ENCODE measurements at places on chromosomes 16 and 17.

DNA sequence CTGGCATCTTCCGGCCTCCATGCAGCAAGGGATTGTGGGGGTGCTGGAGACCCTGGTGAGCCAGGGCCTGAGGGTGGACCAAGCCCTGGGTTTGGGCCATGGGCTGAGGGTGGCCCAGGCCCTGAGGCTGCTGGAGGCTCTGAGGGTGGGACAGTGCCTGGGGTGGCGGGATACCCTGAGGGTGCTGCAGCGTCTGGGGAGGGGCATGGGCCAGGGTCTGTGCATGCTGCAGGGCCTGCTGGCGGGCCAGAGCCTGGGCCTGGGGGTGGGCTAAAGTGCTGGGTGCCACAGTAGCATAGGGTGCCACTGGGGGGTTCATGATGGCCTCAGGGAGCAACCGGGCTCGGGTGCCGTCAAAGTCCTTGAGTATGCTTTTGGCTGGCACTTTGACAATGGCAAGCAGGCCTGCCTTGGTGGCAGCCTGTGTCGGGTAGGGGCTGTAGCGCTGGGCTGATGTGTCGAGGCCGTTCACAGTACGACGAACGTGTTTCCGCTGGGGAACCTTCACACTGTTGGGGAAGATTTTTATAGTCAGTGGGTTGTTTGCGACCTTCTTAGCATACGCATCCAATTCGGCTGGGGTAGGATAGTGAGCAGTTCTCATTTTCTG lies 15.6 kb downstream of the TRAF4 start:
- no peak for DNase-seq

DNA sequence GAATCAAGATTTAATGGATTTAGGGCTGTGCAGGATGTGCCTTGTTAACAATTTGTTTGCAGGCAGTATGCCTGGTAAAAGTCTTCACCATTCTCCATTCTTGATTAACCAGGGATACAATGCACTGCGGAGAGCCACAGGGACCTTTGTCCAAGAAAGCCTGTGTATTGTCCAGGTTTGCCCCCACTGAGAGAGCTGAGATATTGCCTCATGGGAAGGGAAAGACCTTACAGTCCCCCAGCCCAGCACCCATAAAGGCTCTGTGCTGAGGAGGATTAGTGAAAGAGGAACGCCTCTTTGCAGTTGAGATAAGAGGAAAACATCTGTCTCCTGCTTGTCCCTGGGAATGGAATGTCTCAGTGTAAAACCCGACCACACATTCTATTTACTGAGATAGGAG lies 2169.6 kb downstream of the TP53TG3F start:
- no peak for DNase-seq

- DNase-seq = no peak
Measured at GRCh38 chr17:51035431-51035830, 85.2 kb downstream of the SPAG9 start.

- peak; percentile 65 for DNase-seq
Measured at GRCh38 chr16:90008708-90009145, 10.5 kb downstream of the DBNDD1 start.

GRCh38 chr17:1162116-1162855 lies 17.5 kb downstream of the ABR start:
- no peak for DNase-seq

Measured in stimulated activated CD4-positive, alpha-beta T cell treated with anti-CD3 and anti-CD28 coated beads, Interleukin-2, amount 100 ng/mL, for 24 hours (primary cell).